Activated CD4-positive, alpha-beta memory T cell treated with anti-CD3 and anti-CD28 coated beads, Interleukin-2, amount 10 ng/mL, durations not matched to agents 7 days and 5 days (primary cell): ENCODE measurements at places on chromosomes 6 and 20. TPM values are rescaled to one million over a fixed set of nuclear protein-coding genes. Genes with fewer than 3 reads are reported as not detected.

- DNase-seq, result no peak
Measured at GRCh38 chr6:125507987-125508655, 206.4 kb upstream of the HDDC2 start.

- DNase-seq, result no peak
Measured at GRCh38 chr6:2748183-2748582, 2.5 kb downstream of the MYLK4 start.

- no peak for DNase-seq
Measured at GRCh38 chr6:127538750-127539264, 19.7 kb upstream of the MTCL3 start.

DNA sequence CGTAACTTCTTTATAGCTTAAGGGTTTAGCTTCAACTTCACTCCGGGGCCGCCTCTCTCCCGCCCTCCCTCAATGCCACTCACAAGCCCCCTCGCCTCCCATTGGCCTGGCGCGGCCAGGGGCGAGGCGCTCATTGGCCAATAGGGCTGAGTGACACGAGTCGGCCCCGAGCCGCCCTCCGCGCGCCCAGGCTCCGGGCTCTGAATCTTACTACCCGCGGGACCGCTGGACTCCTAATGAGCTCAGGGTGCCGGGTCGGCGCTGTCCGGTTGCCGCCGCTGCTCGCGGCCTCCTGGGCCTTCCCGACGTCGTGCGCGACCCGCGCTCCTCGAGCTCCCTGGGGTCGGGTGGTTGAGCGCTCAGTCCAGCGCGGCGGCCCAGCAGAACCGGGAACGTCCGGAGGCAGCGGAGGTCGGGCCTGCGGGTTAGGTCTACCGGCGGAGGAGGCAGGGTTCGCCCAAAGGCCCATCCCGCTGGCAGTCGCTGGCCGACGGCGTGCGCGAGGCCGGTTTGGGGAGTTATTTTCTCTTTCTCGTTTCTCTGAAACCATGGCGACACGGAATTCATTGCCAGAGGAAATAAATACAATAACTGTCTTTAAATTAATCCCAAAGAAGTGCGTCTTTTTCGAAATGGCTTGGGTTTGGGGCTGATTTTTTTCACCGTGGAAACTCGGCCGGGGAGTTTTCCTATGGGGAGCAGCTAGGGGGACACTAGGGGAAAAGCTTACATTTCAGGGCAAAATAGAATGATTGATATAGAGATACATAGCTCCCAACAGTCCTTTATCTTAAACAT lies at the start of gene SIM1:
Gene SIM1 (minus strand): TSS at position 19 of the 798 bp plus-strand sequence. CDS start 1,453 bp downstream, outside the sequence.
- DNase-seq, result no peak

GRCh38 chr6:53258774-53259155 lies 90.0 kb downstream of the ELOVL5 start:
- DNase-seq, result no peak

Gene CTAGE9
- not detected for total RNA-seq

Gene ADGRF1
- not detected for total RNA-seq

Gene SLC44A4
- 0.38 TPM for total RNA-seq

Gene RIPOR2
- total RNA-seq, result 234 TPM

Gene FAXC
- total RNA-seq, result 0.38 TPM
